Stimulated activated CD8-positive, alpha-beta memory T cell treated with anti-CD3 and anti-CD28 coated beads, Interleukin-7, amount 100 ng/mL, for 48 hours (primary cell): ENCODE measurements at places on chromosomes 1 and 21.

DNA sequence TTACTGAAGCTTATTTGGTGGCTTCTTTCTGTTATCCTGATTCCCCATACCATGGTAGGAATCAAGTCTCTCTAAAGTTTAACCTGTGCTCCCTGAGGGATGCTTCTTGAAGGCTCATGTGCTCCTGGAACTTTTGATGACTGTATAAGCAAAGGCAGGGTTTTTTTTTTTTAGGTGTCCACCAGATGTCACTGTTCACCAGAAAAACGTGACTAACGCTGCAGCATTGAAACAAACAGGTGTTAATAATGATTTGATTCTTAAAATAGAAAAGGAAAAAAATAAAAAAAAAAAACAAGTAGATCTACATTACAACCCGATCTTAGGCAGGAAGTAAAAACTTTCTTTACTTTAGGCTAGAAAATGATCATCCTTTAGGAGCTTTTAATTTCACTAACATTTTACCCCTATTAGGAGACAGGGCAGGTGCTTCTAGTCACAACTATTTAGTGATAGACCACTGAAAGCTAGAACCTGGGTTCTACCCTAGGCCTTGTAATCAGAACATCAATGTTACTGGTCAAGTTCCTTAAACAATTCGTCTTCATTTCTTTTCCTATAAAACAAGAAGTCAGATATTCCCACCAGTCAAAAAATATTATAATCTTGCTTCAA, 223.0 kb downstream of the PLA2G4A start:
- no peak for DNase-seq

DNA sequence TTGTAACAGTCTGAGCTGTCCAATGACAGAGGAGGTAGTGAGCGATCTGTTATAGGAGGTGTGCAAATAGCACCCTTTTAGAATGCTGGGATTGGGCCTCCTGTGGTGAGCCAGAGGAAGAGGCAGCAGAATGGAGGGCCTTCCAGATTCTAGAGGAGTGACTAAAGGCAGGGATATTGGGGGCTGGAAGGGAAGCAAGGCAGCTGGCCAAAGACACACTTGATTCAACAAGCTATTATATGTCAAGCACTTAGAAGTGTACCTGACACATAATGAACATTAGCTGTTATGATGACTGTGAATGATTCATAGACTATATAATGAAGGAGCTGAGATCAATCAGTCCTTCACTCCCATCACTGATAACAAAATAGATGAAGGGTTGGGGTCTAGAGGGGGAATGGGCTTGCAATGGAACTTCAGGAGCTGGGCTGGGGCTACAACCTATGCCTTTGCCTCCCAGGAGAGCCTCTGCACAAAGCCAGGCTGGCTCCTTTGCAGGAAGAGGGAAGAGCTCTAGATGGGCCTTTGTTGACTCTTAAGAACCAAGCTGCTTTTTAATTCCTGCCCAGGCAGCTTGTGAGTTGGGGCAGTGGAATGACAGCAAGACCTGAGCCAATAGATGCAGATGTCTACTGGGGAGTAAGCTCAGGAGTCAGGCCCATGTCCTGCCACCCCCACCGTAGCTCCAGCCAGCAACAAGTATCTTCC, 2.3 kb upstream of the MKNK1 start:
- DNase-seq: no peak

- no peak for DNase-seq
Observed at GRCh38 chr21:46437096-46437498, 21.6 kb upstream of the DIP2A start.

GRCh38 chr1:207755846-207756693, 4.2 kb downstream of the CD46 start:
- no peak for DNase-seq
